ENCODE measurements at places on chromosomes 5 and 9. TPM values are rescaled to one million over a fixed set of nuclear protein-coding genes. Genes with fewer than 3 reads are reported as not detected.

ANKRD31 gene
- total RNA-seq = 0.28 TPM

GPR150 gene
- total RNA-seq = 0.11 TPM

PCDHA10 gene
- not detected for total RNA-seq

DNA sequence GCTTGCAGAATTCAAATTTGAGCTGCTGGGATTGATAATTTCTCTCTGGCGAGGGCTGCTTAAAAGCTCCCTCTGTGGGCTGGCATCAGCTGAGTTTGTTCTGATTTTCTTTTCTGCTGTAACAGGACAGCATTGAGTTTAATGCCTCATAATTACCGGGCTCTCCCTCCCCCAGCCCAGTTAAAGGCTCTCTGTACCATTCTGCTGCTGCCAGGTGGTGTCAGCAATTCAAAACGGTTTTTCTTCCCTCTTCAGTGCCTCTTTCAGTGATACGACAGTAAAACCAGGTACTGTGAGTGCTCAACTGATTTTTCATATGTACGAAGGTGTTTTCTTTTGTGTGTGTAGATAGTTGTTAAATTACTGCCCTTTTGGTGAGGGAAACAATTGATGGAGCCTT, 509.3 kb upstream of the CTNND2 start:
- no peak overlapping the region for H3K27ac ChIP-seq
- no peaks in the 10 kb centered on the region for H3K4me1 ChIP-seq
- no peaks in the 10 kb centered on the region for H3K27me3 ChIP-seq
- no peaks in the 10 kb centered on the region for H3K36me3 ChIP-seq
- no peak overlapping the region for H3K4me3 ChIP-seq

GRCh38 chr9:89466451-89467277, 31.2 kb downstream of the SEMA4D start:
- peak overlapping the region; percentile 99 for H3K27ac ChIP-seq
- H3K4me1 ChIP-seq = peaks cover 93% of the 10 kb centered on the region
- DNase-seq = no peak
- H3K36me3 ChIP-seq = peaks cover 88% of the 10 kb centered on the region

Data from activated T-helper 2 cell treated with anti-CD3 and anti-CD28 coated beads, Interferon-gamma antibody, Interleukin-2, Interleukin-4, amounts not matched to agents 10 μg/mL and 5 μg/mL and 100 μg/mL, durations not matched to agents 14 hours and 24 hours and 36 hours (primary cell).